Heart left ventricle (tissue), 16 donors: ENCODE measurements at places on chromosomes 6 and 20. TPM values are rescaled to one million over a fixed set of nuclear protein-coding genes. Genes with fewer than 3 reads are reported as not detected.

- peak; percentile 46 for DNase-seq
These were observed 6.6 kb downstream of the HTR1B start for GRCh38 chr6:77456531-77457248.

DNA sequence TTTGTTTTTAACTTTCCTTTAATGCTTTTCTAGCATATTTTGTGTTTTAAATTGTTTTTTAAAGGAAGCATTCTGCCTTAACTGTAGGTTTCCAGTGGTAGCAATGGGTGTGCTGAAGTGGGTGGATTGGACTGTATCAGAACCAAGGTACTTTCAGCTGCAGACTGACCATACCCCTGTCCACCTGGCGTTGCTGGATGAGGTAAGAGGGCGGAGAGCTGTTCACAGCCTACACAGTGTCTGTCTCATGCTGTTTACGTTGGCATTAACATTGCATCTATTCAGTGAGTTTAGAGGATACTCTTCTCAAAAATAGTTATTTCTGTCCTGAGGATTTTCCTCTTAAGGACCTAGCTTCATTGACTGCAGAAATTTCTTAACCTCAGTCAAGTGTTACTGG is 11.9 kb downstream of the NELFCD start:
- no peak for DNase-seq

DNA sequence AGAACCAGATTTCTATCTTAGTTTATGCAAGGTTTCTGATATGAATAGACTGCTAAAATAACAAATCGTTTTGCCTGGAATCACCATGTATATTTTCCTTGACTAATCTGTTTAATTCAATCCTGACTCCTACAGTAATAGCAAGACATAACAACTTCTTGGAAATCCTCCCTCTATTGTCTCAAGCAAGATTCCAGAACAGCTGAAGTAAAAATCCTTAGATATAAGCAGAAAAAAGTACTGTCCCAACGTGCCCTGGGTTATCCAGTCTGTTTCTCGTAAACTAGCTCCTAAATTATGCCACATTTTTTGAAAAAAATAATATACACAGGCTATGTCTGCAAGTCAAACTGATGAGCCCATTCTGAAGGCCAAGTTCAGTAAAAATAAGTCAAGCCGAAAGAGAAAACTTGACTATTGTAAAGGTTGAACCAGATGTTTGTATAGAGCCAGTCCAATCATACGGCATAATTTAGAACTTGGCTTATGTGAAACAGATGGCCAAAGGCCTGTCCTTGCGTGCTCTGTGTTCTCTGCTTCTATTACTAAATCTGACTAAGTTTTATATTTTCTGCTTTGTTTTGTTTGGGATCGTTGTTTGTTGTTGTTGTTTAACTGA is 341.6 kb upstream of the NRSN1 start:
- no peak for DNase-seq

- DNase-seq: no peak
These were observed 123.6 kb downstream of the LCA5 start for GRCh38 chr6:79413562-79414002.

GRCh38 chr20:50744143-50744792 is 12.9 kb downstream of the PARD6B start:
- DNase-seq: peak; percentile 71

- no peak for DNase-seq
These were observed 130.1 kb upstream of the NEDD9 start for GRCh38 chr6:11362564-11362963.

DNA sequence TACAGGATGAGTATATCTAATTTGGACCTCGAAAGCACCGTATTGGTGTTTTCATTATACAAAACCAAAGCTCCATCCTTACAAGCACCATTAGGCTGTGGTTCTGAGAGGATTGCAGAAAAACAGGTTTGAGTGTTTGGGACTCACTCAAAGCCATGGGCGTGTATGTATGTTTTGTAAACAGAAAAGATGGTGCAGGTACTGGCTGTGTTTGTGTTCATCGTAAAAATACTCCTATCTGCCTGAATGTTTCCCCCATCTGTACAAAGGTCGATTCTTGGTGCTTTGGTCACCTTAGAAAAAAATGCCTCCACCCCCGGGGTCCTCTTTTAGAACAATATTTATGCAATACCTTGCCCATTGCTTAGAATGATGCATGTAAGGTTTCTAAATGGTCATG is 286.6 kb downstream of the TSHZ2 start:
- no peak for DNase-seq

GRCh38 chr6:4374216-4374615 is 238.8 kb upstream of the ECI2 start:
- DNase-seq: no peak

- DNase-seq: no peak
These were observed 5.9 kb downstream of the NHSL1 start for GRCh38 chr6:138493413-138493812.

GRCh38 chr6:142265476-142265875 is 36.3 kb upstream of the ADGRG6 start:
- DNase-seq: no peak

DNA sequence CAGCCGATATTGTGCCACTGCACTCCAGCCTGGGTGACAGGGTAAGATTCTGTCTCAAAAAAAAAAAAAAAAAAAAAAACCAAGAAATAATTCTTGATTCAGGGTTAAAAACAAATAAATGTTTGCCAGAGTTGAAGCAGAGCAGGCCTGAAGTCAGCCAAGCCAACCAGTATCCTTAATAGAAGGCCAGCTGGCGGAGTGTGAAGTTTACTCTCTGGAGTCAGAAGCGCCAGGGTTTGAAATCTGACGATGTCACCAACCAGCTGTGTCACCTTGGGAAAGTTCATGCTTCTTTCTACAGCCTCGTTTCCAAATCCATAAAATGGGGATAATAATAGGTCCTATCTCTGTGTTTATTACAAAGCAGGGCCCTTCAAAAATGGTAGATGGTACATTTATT is 73.0 kb upstream of the ENPP5 start:
- no peak for DNase-seq

GRCh38 chr6:107820338-107821261 is 3.5 kb downstream of the SCML4 start:
- DNase-seq: no peak

- no peak for DNase-seq
These were observed 4.4 kb downstream of the PARD6B start for GRCh38 chr20:50735813-50736212.

DNA sequence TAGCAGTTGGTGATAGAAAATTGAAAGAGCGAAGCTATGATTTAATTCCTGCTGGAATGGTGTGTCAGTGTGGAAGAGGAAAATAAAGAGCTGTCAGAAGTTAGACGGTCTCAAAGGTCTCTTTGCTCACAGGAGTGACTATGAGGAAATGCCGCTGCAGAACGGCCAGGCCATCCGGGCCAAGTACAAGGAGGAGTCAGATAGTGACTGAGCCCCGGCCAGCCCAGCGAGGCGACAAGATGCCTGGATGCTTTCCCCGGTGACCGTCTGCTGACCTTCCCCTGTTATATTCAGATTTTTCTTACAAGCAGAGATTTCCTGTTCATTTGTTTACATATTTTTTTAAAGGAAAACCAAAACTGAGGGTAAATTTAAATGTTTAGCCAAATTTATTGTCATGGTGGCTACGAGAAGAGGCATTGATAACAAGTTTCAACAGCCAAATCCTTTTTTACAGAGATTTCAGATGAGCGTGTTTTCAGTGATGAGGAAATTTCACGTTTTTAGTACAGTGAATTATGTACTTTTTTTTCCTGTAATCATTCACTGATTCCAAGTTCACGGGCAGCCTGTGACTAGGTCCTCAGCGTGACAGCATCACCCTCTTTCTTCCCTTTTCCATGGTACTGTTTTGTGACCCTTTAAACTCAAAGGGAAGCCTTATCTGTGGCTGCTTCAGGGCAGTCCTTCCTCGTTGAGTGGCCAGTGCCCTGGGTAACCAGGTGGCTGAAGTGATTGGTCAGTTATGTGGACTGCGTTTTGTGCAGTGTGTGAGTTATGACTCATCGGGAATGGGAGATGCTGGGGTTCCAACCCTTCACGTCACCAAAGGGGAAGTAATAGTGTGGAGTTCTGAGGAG is 12.6 kb downstream of the DYNLT1 start:
- DNase-seq: peak; percentile 86

DNA sequence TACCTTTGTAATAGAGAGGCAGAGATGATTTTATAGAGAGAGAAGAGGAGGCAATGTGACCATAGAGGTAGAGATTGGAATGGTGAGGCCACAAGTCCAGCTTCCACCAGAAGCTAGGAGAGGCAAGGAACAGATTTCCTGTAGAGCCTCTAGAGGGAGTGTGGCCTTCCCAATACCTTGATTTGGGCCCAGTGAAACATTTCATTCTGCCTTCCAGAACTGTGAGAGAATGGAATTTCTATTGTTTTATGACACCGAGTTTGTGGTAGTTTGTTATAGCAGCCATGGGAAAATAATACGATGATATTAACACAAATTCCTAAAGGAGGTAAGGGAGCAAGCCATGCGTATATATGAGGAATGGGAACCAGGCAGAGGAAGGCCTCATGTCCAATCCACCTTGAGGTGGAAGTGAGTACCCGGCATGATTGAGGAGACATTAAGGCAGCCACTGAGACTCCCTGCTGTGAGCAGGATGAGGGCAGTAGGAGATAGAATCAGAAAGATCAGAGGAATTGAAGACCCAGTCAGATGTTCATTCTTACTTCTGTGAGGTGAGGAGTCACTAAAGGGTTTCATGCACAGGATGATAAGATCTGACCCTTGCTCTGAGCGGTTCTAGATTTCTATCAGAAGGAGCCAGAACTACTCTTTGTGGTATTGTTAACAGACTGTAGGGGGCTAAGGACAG is 636.3 kb upstream of the IMPG1 start:
- DNase-seq: no peak

GRCh38 chr6:129446272-129447197 is 263.4 kb downstream of the ARHGAP18 start:
- no peak for DNase-seq

- no peak for DNase-seq
These were observed 64.8 kb downstream of the CARMIL1 start for GRCh38 chr6:25343984-25344383.

DNA sequence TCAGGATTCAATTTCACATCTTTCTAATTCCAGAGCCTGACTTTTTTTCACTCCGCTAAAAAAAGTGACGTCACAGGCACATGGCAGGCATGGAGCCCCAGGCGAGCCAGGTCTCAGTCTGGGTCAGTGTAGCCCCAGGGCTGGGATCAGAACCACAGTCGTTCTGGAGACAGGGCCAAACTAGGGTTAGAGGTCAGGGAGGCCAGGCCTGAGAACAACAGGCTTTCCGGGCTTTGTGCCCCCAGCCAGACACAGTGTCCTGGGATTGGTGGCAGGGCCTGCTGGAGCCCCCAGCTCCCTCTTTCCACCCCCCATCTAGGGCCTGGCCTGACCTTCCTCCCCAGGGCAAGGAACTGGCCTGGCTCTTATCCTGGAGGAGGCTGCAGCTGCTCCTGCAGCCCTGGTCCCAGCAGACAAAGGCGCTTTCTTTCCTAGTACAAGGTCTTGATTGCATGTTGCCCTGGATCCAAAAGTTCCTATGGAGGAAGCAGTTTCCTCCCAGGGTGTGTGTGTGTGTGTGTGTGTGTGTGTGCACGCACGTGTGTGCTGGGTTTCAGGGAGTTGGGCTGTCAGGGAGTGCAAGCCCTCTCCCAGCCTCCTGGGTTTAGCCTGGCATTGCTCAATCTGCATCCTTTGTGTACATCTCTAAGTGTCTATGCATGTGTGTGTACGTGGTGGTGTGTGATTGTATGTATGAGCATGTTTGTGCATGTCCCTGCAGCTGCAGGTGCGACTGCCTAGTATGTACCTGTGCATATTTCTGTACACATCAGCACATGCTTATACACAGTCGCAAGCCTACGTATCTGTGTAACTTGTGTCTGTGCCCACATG is 26.5 kb upstream of the EMILIN3 start:
- peak; percentile 92 for DNase-seq

- DNase-seq: no peak
These were observed 129.5 kb downstream of the FOXC1 start for GRCh38 chr6:1739220-1739619.

DNA sequence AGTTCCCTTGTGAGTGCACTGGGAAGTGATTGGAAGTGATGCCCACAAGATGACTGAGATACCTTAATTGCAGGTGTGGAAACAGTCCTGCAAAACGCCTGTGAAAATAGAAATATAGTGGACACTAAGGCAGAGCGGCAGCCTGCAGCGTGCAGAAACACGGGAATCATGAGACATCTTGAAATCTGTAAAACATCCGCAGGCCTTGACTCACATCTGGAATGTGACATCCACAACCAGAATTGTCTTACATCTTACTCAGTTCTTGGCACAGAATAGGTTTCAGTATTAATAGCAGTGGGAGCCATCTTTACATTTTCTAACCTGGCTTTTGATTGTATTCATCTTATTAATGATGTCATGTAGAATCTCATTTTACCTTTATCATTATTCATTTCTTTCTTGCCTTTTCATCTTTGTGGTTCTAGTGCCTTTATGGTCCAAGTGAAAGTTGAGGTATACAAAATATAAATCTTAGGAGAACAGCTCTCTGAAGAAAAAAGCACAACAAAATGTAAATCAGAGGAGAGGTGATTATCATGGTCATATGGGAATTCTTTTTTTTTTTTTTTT is 44.6 kb downstream of the CDYL start:
- no peak for DNase-seq

DNA sequence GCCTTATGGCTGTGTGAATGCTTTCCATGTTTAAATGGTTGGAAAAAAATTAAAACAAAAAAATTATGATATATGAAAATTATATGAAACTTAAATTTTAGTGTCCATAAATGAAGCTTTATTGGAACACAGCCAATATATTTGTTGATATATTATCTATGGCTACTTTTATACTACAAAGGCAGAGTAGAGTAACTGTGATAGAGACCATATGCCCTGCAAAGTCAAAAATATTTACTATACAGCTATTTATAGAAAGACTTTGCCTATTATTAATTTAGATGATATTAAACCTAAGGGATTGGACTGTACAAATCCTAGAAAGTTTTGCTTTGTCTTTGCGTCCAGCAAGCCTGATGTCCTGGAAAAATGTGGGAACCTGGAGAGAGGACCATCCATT is 518.3 kb upstream of the JAG1 start:
- DNase-seq: no peak

- DNase-seq: no peak
These were observed 215.9 kb upstream of the TCF21 start for GRCh38 chr6:133673056-133673455.

- no peak for DNase-seq
These were observed 27.0 kb upstream of the TBC1D7 start for GRCh38 chr6:13355043-13355945.

GRCh38 chr20:55880361-55880760 is 125.0 kb downstream of the CBLN4 start:
- DNase-seq: no peak

SLC13A3 gene
- 0.54 TPM for polyA plus RNA-seq

SNAI1 gene
- 3.1 TPM for polyA plus RNA-seq

COL12A1 gene
- polyA plus RNA-seq: 4.7 TPM

ZSCAN23 gene
- polyA plus RNA-seq: 0.93 TPM
